ENCODE measurements at places on chromosomes 16 and 17. TPM values are rescaled to one million over a fixed set of nuclear protein-coding genes. Genes with fewer than 3 reads are reported as not detected.

DNA sequence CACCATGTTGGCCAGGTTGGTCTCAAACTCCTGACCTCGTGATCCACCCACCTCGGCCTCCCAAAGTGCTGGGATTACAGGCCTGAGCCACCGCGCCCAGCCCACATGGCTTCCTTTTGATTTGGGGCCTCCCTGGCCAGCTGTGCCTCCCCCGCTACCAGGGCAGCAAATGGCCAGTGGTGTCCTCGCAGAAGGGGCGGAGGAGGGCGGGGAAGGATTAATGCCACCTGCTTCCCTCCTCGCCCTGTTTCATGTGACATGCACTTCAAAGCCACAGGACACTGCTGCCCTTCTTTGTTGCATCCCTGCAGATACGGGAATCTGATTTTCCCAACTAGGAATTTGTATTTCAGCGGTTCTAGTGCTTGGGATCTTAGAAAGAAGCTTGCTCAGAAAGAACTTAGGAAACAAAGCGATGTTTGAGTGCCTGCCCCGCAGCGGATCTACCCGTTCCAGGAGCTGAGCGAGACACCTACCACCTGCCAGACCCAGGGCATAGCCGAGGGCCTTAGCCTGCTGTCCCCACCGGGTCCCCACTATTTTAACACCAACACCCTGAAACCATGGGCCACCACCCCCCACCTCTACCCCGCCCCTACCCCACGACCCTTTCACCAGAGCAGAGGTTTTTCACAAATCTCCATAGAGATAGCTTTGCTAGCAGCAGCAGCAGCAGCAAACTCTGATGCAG lies 37.7 kb upstream of the CCDC182 start:
- DNase-seq = no peak

DNA sequence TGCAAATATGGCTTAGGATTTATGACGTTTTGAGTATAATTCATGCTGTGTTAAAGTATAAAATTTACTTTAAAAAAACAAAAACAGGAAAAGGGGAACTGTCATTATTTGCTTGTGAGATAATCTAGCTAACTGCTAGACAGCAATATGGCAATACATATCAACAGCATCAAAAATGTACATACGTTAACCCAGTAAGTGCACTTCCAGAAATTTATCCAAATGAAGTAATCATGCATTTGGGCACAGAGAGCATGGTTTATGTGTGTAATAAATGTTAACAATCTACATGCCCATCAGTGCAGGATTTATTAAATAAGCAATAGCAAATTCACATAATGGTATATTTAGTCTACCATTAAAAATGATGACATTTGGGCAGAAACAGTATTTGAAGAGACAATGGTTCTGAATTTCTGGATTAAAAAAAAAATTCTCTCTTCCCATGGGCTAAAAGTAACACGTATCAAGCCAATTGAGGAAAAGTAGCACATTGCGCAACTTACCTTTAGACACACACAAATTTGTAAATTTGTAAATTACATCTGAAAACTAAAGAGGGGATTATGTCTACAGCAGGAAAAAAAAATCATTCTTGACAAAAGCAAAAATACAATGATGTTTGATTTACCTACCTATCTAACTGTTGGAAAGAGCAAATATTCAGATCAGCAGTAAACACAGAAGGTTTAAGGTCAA lies 80.2 kb downstream of the CACNG1 start:
- no peak for DNase-seq

DNA sequence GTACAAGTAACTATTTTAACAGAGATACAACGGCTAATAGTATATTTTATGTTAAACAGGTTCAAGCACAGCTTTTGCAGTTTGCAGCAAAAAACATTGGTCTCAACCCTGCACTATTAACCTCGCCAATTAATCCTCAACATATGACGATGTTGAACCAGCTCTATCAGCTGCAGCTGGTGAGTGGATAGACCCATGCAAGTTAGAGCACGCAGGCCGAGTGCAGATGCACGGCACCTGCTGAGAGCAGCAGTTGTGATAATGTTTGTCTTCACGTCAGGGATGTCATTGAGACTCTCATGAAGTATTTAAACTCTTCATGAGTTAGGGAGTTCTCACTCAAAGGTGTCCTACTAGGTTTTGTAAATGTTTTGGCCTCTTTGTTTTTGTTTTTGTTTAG lies 45.6 kb downstream of the TMC6 start:
- DNase-seq = no peak

GRCh38 chr16:57786632-57787518 lies 15.4 kb downstream of the KIFC3 start:
- no peak for DNase-seq

DNA sequence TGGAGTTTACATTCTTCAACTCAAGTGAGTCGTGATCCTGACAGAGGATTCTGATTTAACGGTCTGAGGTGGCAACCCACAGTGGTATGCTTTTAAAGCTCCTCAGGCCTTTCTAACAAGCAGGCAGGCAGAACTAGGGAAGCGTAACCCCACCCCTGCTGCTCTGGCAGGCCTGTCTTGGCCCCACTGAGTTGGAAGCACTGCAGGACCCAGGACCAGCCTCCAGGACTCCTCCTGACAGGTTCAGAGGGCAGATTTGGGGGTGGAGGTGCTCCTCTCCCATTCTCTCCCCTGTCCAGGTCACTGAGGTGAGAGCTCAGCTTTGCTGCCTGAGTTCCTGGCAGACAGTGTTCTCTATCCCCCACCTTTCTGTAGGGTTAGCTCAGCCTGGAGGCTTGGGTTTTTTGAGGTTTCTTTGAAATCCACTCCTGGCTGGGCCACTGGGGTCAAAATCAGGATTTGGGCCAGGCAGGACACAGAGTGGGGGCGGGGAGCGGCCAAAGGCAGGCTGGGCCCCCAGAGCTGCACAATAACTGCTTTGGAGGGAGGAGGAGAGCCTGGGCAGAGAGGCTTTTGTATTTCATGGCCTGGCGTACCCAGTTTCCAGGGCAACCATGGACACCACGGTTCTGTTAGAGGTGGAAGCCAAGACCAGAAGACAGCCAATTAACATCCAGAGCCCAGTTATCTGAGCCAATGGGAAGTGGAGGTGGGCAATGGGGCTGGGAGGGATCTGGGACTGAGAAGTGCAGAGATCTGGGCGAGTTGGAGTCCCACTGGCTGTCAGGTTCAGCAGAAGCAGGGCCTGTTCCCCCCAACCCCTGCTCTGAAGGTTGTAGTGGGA lies 9.5 kb downstream of the MRPL27 start:
- DNase-seq = peak; percentile 45

DNA sequence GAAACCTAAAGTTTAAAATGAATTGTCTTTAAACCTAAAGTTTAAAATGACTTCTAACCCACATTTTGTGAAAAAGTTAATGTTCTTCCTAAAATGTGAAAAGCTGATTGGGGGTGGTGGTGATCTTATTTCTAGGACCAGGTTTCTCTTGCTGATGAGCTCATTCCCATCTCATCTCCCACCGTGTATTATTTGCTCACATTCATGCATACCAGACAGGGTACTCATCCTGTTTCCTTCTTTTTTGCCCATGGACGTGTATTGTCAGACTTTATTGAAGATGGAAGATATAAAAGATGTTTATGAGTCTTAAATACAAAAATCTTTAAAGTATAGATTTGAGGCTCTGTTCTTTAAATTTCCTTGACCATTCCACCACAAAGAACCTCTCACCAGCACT lies 70.1 kb upstream of the MPHOSPH6 start:
- no peak for DNase-seq

DNA sequence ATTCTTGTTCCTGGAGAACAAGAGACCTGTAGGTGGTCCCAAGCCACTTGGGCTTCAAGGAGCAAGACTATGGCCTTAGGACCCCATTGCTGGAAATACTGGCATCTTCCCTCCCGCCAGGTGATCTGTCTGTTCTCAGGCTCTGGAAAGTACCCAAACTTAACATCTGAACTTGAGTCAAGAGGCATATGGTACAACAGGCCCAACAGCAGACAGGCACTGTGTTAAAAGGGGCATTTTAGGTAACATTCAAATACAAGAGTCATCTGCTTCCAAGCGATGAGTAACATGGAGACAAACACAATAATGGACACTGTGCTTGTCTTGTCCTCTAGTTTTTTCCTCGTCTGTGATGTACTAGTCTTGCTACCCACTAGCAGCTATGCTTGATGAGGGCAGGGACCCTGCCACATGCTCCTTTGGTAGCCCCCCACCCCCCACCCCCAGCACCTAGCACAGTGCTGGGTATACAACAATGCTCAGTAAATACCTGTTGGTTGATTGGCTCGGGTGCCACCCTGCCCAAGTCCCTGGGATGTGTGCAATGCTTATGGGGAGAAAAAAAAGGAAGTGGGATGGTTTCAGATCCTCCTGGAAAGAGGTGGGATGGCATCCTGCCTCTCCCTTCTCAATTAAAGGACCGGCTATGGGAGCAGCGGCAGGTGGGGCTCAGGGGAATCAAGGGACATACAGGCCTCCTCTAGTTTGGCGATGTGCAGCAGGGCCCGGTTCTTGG lies 19.4 kb downstream of the CSF3 start:
- DNase-seq = no peak

The CDH1 gene
- under 0.01 TPM for total RNA-seq

DNA sequence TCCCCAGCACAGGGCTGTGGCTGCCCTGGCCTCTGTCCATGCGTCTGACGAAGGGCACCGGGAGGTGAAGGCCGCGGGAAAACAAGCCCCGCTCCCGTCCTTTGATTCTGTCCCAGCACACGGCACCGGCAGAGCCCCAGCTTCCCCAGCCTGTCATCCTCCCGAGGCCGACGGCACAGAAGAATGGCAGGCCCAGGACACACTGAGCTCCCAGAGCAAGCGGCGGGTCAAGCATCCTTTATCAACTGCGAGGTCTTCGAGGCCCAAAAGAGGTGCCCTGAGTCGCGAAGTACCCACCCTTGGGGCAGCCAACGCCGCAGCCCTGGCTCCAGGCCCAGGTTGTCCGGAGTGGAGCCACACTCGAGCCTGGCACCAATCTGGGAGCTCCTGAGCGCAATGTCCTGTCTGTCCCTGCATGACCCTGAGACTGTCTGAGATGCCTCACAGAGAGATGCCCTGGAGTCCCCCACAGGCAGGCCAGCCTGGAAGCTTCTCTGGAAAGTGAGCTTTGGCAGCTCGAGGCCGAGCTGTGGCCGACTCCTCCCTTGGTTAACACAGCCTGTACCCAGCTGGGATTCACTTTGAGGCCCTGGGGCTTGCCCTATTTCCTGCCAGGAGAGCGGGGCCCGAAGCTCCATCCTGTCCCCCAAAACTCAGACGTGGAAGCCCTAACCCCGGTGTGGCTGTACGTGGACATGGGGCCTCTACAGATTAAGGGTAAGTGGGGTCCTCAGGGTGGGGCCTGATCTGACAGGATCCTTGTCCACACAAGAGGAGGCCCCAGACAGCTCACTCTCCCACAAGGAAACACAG lies 23.3 kb downstream of the SLC7A5 start:
- no peak for DNase-seq

The HSD11B2 gene
- total RNA-seq = under 0.01 TPM

The FAM117A gene
- 3.3 TPM for total RNA-seq

DNA sequence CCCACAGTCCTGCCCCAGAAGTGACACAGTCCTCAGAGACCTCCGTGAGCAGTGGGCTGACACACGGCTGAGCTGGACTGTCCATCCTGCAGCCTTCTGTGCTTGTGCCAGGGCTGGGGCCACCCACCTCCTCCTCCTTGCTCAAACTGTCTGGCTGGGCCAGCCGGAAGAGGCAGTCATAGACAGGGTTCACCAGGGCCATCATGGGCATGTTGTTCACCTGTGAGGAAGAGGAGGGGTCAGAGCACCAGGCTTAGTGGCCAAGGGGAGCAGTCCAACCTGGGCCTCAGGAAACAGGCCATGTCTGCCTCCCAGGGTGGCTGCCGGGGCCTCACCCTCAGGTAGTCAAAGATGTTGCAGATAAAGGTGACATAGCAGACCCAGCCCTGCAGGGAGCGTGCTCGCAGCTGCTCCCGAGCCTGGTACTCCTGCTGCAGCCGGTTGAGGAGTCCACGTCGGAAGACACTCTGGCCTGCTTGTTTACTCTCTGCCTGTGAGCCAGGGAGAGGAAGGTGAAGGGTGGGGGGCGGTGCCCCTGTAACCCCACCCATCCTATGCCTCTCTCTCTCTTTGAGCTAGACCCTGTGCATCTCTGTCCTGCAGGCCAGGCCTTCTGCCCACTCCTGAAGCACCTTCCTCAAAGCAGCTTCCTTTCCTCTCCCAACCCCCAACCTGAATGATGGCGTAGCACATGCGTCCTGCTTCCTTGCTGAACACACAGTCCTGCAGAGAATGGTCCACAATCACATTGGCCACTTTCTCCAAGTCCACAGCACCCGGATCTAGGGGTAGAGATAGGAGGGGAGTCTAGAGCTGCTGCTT lies 3.4 kb downstream of the MIF4GD start:
- no peak for DNase-seq

GRCh38 chr17:64001091-64001579 lies 3.0 kb downstream of the PRR29 start:
- DNase-seq = no peak

GRCh38 chr17:7060165-7060891 lies 16.4 kb upstream of the SLC16A11 start:
- peak; percentile 30 for DNase-seq

- DNase-seq = peak; percentile 83
These were observed 152.6 kb downstream of the PRKCA start for GRCh38 chr17:66455060-66455459.

DNA sequence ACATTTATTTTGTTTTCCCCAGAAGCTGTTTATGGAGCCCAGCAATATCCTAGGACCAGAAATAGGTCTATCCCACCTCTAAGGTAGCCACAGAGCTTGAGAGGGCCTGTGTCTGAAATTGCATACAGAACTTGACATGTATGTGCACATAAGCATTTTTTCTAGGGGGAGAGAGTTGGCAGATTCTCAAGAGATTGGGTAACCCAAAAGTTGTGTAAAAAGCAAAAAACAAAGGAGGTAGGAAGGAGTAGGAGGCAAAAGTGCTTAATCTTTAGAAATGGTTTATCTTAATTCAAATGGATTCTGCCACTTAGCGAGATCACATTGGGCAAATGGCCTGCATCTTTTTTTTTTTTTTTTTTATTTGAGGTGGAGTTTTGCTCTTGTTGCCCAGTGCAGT lies 3.5 kb downstream of the PLK1 start:
- DNase-seq = no peak

GRCh38 chr17:81422776-81423697 lies 27.8 kb downstream of the BAHCC1 start:
- DNase-seq = peak; percentile 96

The IRX6 gene
- not detected for total RNA-seq

The EMP2 gene
- total RNA-seq = 22.5 TPM

GRCh38 chr16:71467810-71468209 lies 5.8 kb upstream of the ZNF23 start:
- DNase-seq = peak; percentile 31
